ENCODE measurements at places on chromosomes 3 and 15. TPM values are rescaled to one million over a fixed set of nuclear protein-coding genes. Genes with fewer than 3 reads are reported as not detected.
A peak's percentile ranks its signal among the peaks of the same experiment; 100 is the strongest.

MYO9A gene
- total RNA-seq = 32.0 TPM

LINS1 gene
- total RNA-seq = 6.5 TPM

RBPMS2 gene
- total RNA-seq = 18.4 TPM

ANKRD63 gene
- 104 TPM for total RNA-seq

VEPH1 gene
- 2.5 TPM for total RNA-seq

SI gene
- total RNA-seq = not detected

VWA5B2 gene
- total RNA-seq = not detected

TRPM1 gene
- not detected for total RNA-seq

CATSPER2 gene
- total RNA-seq = 3.8 TPM

MYL3 gene
- 2,390 TPM for total RNA-seq

EOMES gene
- total RNA-seq = 0.11 TPM

CCDC39 gene
- total RNA-seq = not detected

DNA sequence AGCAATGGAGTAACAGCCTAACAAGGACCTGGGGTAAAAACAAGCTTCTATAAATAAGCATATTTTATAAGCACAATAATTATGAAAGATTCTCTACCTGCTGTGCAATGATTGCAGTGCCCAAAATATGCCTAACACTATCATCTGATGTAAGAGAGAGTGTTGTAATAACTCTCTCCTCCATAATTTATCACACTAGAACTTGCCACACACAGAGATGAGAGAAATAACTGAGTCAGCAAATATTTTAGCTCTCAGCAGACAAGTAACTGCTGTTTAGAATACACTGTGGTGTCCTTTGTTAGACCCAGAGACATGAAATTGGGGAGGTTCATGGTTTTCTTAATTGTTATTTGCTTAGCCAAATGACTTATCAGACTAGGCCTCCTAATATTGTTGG lies 105.3 kb upstream of the ACP3 start:
- no peaks in the 10 kb centered on the region for H3K27me3 ChIP-seq
- no peaks in the 10 kb centered on the region for H3K36me3 ChIP-seq
- no peaks in the 10 kb centered on the region for H3K4me1 ChIP-seq

- H3K27ac ChIP-seq = no peak overlapping the region
- H3K4me3 ChIP-seq = no peak overlapping the region
- DNase-seq = peak; percentile 49
- H3K4me1 ChIP-seq = peaks cover 2% of the 10 kb centered on the region
- H3K36me3 ChIP-seq = no peaks in the 10 kb centered on the region
These were observed 46.5 kb upstream of the ICE2 start for GRCh38 chr15:60525341-60526039.

- no peak for DNase-seq
- H3K4me3 ChIP-seq = no peak overlapping the region
- H3K36me3 ChIP-seq = no peaks in the 10 kb centered on the region
- no peaks in the 10 kb centered on the region for H3K27me3 ChIP-seq
These were observed 512.6 kb upstream of the NAALADL2 start for GRCh38 chr3:174346571-174346970.

- no peaks in the 10 kb centered on the region for H3K27me3 ChIP-seq
- H3K4me1 ChIP-seq = no peaks in the 10 kb centered on the region
These were observed 12.1 kb upstream of the GATA2 start for GRCh38 chr3:128504963-128505730.

DNA sequence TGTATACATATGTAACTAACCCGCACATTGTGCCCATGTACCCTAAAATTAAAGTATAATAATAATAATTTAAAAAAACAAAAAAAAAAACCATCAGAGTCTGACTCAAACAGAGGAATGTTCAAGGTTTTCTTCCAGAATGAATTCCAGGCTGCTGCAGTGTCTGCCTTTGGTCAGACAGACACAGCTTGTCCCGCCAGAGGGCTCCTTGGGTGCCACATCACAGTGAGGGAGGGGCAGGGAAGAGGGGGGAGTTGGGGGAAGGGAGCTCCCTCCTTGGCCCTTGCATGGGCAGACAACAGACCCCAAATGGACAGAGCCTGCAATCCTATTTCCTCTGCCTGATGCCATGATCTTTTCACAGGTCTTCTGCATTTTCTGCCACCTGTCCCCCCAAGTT lies 36.5 kb downstream of the ITGB5 start:
- H3K4me3 ChIP-seq = no peak overlapping the region
- H3K27me3 ChIP-seq = no peaks in the 10 kb centered on the region
- DNase-seq = no peak
- peaks cover 9% of the 10 kb centered on the region for H3K36me3 ChIP-seq
- H3K27ac ChIP-seq = no peak overlapping the region

- H3K36me3 ChIP-seq = no peaks in the 10 kb centered on the region
- DNase-seq = no peak
- H3K27me3 ChIP-seq = no peaks in the 10 kb centered on the region
- peaks cover 25% of the 10 kb centered on the region for H3K4me1 ChIP-seq
These were observed 96.2 kb upstream of the ROBO2 start for GRCh38 chr3:76943671-76944070.

- H3K4me1 ChIP-seq = no peaks in the 10 kb centered on the region
- no peak for DNase-seq
- no peaks in the 10 kb centered on the region for H3K36me3 ChIP-seq
These were observed 43.1 kb downstream of the PDE8A start for GRCh38 chr15:85024509-85025336.

GRCh38 chr3:16498130-16498890 lies 15.2 kb downstream of the RFTN1 start:
- H3K27me3 ChIP-seq = no peaks in the 10 kb centered on the region
- no peak overlapping the region for H3K4me3 ChIP-seq
- no peaks in the 10 kb centered on the region for H3K36me3 ChIP-seq
- no peak for DNase-seq
- H3K4me1 ChIP-seq = peaks cover 11% of the 10 kb centered on the region

DNA sequence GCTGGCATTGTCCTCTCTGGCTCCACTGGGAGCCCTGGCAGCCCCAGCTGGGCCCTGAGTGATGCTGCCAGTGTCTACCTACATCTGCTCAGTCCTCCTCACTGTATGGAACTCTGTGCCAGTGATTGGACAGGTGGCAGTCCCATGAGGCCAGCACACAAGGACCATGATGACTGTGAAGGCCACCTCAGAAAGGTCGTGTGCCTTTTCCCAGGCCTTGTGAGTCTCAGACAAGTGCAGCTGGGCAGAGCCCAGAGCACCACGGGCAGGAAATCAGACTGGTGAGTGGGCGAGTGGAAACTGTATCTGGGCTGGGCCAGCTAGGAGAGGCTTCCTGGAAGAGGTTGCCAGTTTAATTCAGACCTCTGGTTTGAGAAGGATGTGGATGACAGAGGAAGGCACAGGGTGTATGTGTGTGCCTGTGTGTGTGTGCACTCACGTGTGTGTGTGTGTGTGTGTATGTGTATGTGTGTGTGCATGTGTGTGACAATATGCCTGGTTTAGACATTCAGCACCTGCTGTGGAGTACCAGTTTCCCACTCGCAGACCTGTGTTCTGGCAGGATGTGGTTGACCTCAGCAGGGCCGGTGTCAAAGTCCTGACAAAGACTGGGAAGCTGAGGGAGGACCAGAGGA lies 7.0 kb downstream of the MAPKAPK3 start:
- H3K4me1 ChIP-seq = peaks cover 17% of the 10 kb centered on the region
- H3K36me3 ChIP-seq = no peaks in the 10 kb centered on the region
- H3K4me3 ChIP-seq = no peak overlapping the region
- H3K27me3 ChIP-seq = no peaks in the 10 kb centered on the region
- DNase-seq = no peak

- peak; percentile 89 for DNase-seq
- no peak overlapping the region for H3K4me3 ChIP-seq
- no peaks in the 10 kb centered on the region for H3K36me3 ChIP-seq
- no peak overlapping the region for H3K27ac ChIP-seq
These were observed 54.9 kb downstream of the SPSB4 start for GRCh38 chr3:141105828-141106628.

- no peaks in the 10 kb centered on the region for H3K27me3 ChIP-seq
- DNase-seq = no peak
- H3K4me3 ChIP-seq = no peak overlapping the region
- peaks cover 39% of the 10 kb centered on the region for H3K4me1 ChIP-seq
- H3K27ac ChIP-seq = peak overlapping the region; percentile 21
These were observed 10.4 kb downstream of the TEX264 start for GRCh38 chr3:51681453-51681852.

- DNase-seq = no peak
- no peaks in the 10 kb centered on the region for H3K4me1 ChIP-seq
- no peaks in the 10 kb centered on the region for H3K36me3 ChIP-seq
- no peak overlapping the region for H3K4me3 ChIP-seq
These were observed 173.1 kb downstream of the POTEB3 start for GRCh38 chr15:21267226-21267625.

GRCh38 chr15:46151786-46152185 lies 517.0 kb downstream of the SQOR start:
- H3K4me3 ChIP-seq = no peak overlapping the region
- H3K27me3 ChIP-seq = no peaks in the 10 kb centered on the region
- no peak overlapping the region for H3K27ac ChIP-seq
- DNase-seq = no peak
- H3K4me1 ChIP-seq = no peaks in the 10 kb centered on the region

- no peaks in the 10 kb centered on the region for H3K4me1 ChIP-seq
- no peaks in the 10 kb centered on the region for H3K36me3 ChIP-seq
- H3K27ac ChIP-seq = no peak overlapping the region
- no peaks in the 10 kb centered on the region for H3K27me3 ChIP-seq
- H3K4me3 ChIP-seq = no peak overlapping the region
- DNase-seq = no peak
These were observed 1457.1 kb upstream of the GBE1 start for GRCh38 chr3:83218383-83219200.

GRCh38 chr3:80097674-80098073 lies 329.9 kb upstream of the ROBO1 start:
- H3K27me3 ChIP-seq = no peaks in the 10 kb centered on the region
- H3K27ac ChIP-seq = no peak overlapping the region
- no peaks in the 10 kb centered on the region for H3K4me1 ChIP-seq
- no peak for DNase-seq

GRCh38 chr3:162395496-162395895 lies 898.9 kb downstream of the OTOL1 start:
- no peak overlapping the region for H3K4me3 ChIP-seq
- no peaks in the 10 kb centered on the region for H3K27me3 ChIP-seq
- H3K27ac ChIP-seq = no peak overlapping the region
- no peaks in the 10 kb centered on the region for H3K4me1 ChIP-seq

GRCh38 chr3:46114323-46114988 lies 87.2 kb upstream of the XCR1 start:
- no peaks in the 10 kb centered on the region for H3K4me1 ChIP-seq
- no peaks in the 10 kb centered on the region for H3K27me3 ChIP-seq
- DNase-seq = peak; percentile 82
- no peak overlapping the region for H3K4me3 ChIP-seq

- H3K36me3 ChIP-seq = no peaks in the 10 kb centered on the region
- no peak for DNase-seq
- peaks cover 24% of the 10 kb centered on the region for H3K4me1 ChIP-seq
- H3K27ac ChIP-seq = no peak overlapping the region
- no peak overlapping the region for H3K4me3 ChIP-seq
These were observed 4.9 kb upstream of the ALAS1 start for GRCh38 chr3:52193065-52193464.

DNA sequence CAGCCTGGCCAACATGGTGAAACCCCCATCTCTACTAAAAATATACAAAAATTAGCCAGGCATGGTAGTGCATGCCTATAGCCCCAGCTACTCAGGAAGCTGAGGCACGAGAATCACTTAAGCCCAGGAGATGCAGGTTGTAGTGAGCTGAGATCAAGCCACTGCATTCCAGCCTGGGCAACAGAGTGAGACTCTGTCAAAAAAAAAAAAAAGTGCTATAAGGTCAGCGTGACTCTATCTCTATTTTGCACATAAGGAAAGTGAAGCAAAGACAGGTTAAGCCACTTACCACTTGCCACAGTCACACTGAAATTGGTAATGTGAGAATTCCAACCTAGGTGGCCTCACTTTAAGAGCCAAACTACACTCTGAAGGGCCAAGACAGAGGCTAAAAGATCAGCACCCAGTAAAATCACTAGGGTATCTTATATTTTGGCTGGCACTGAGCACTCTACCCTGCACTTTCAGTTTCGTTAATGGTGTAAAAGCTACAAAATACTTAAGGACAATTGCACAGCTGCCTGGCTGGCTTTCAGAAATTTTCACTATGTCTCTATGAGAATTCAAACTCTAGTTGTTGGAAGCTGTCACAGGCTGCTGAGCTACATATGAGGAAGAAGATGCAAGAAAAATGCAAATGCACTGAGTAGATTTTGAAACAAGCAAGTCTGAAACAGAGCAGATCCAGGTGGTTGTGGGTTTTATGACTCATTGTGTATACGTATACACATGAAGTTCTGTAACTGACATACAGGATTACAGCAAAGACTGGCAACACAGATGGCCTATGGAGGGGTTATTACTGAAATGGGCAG lies 32.7 kb downstream of the TRANK1 start:
- H3K27ac ChIP-seq = no peak overlapping the region
- no peaks in the 10 kb centered on the region for H3K27me3 ChIP-seq
- H3K4me3 ChIP-seq = no peak overlapping the region
- H3K36me3 ChIP-seq = no peaks in the 10 kb centered on the region
- H3K4me1 ChIP-seq = peaks cover 8% of the 10 kb centered on the region

GRCh38 chr15:27903405-27903804 lies 195.7 kb downstream of the OCA2 start:
- H3K36me3 ChIP-seq = no peaks in the 10 kb centered on the region
- no peak overlapping the region for H3K27ac ChIP-seq
- no peaks in the 10 kb centered on the region for H3K4me1 ChIP-seq
- no peak overlapping the region for H3K4me3 ChIP-seq

DNA sequence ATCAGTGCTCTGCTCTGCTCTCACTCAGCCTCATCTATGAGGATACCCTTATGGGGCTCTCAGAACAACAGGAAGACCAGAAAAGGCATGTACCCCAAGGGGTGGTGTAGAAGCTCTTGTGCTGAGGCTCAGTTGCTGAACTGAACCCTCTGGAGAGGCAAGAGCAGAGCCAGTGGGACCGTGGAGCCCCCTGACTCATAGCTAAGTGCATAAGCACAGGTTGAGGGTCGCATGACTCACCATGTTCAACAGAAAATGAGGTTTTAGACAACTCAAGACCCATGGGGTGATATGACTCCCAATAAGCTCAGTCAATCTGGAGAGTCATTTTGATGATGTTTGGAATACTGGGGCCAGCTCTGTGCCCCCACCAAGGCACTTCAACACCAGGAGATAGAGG lies 37.3 kb downstream of the CRYGS start:
- H3K27ac ChIP-seq = no peak overlapping the region
- H3K4me1 ChIP-seq = peaks cover 7% of the 10 kb centered on the region
- DNase-seq = no peak

DNA sequence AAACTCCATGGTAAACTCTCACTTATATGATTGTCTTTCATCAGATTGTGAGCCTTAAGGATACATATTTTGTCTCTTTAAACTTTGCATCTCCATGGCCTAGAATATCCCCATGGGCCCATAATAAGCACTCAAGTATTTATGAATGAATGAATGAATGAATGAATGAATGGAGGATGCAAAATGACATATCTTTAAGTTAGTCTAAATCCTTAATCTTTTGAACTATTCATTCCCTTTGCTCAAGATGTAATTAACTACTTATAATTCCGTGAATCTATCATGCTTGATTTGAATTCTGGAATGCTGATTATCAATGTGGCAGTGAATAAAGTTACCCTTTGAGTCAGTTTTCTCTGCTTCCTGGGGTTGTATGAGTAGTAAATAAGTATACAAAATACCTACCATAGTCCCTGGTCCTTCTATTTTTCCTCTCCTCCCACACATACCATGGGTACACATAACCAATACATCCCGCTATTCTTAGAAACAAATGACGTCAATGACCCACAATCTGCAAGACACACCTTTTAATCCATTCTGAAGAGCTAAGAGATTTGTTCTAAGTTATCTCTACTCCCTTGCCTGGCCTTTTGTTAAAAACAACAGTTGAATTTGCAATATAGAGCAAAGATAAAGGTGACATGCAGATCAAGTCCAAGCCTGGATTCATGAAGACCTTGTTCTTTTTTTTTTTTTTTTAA lies 94.5 kb downstream of the FBN1 start:
- H3K27me3 ChIP-seq = no peaks in the 10 kb centered on the region
- H3K4me3 ChIP-seq = no peak overlapping the region
- H3K4me1 ChIP-seq = no peaks in the 10 kb centered on the region
- H3K27ac ChIP-seq = no peak overlapping the region
- DNase-seq = no peak
- H3K36me3 ChIP-seq = no peaks in the 10 kb centered on the region
